Esophagus squamous epithelium (tissue), 5 donors: ENCODE measurements at places on chromosomes 2 and 18.

DNA sequence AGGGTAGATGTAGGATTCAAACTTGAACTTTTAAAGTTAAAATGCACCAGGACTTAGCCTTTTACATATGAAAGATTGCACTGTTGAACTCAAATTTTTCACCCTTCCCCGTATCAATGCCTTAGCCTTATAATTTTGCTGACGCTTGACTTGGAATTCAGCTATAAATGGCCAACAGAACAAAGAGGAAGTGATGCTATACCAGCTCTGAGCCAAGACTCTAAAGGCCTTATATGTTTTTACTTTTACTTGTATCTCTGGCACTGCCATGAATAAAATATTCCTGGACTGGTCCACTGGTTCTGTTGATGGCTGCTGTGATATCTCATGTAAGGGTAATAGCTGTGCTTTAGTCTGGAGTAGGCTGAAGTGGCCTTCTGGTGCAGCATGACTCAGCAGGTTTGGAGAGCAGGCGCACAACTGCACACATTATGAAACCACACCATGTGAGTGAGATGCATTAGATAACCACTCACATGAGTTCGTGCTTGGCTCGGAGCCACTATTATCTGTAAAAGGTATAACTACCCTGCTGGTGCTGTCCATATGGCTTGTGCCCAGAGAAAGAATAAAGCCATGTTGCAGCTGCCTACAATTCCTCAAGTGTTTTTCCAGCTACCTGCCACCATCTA is 8.4 kb upstream of the IER3IP1 start:
- DNase-seq: no peak

- DNase-seq: no peak
Measured at GRCh38 chr2:50514901-50515300, 517.0 kb downstream of the NRXN1 start.

DNA sequence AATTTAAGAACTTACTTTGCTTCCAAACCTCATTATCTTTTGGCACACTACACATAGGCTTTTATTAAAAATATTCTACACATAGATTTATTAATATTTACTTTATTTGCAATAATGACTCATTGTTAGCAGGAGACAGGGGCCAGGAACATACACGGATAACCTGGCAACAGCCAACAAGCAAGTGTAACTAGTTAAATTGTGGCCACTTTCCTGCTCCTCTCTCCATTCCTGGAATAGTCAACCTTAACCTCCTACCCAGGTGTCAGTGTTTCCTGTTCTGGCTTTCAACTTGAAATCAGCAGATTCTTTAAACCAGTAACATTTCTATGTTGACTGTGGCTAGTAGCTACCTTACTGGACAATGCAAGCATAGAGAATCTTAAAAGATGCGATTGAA is 26.5 kb downstream of the ACVR1 start:
- no peak for DNase-seq

DNA sequence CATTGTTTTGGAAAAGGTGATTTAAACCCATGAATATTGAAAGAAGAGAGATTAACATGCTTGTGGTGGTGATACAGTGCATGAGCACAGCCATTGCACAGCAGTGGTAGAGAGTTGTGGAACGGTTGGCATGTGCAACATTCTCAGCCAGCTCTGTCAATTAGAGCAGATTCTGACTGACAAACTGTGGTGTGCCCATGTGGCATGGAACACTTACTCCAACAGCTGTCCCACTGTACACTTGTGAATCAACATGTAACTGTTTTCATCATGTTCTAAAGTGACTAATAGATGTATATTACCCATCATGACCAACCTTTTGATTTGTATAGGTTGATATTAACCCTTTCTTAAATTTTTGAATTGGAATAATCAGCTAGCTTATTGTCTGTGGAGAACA is 55.6 kb downstream of the PKP4 start:
- no peak for DNase-seq

DNA sequence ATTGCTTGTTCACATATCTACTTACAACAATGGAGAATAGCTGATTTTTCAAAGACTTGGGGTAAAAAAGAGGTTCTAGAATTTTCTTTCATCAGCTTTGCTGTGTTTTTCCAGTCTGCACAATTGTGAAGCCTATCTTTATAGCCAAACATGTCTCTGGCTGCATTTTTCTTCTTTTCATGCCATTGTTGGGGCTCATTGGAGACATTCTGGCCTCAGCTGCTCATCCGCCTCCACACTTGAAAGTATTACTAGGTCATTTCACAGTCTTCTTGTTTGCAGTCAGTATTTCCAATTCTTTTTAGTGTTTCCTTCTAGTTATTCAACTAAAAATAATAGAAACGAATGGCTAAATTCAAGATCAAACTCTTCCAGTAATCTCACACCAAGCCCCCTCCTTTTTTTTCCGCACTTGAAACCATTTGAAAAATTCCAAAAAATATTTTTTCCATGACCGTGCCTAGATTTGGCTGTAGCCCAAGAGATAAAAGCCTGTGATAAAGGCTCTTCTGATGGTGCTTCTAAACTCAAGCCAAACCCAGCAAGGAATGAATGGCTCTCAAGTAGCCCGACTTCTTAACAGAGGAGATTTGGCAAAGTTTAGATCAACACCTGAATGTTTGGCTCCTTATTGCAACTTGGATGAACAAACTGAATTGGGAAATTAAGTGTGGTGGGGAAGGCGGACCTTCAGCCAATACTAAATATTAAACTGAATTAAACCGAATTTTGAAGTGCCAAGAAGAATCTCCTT is 103.4 kb downstream of the NRP2 start:
- DNase-seq: no peak

DNA sequence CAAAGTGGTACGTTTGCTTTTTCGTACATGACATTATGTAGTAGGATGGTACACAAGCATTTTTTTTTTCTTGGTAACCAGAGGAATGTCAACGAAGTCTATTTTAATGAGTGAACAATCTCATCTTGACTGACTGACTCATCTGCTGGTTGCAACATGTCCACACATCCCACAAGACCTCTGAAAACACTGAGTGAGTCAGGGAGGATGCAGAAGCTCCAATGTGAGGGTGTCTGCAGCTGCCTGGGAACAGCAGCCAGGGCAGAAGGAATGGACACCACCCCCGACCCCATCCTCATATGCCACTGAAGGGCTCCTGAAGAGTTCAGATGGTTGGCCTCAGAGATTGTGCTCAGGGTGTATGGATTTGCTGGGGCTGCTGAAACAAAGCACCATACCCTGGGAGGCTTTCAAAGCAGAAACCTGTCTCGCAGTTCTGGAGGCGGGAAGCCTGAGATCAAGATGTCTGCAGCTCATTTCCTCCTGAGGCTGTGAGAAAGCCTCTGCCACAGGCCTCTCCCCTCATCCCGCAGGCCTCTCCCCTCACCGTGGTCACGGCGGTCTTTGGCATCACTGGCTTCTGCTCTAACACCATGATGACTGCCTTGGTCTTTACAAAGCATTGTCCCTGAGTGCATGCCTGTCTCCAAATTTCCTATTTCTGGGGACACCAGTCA is 124.6 kb downstream of the LRATD1 start:
- no peak for DNase-seq

DNA sequence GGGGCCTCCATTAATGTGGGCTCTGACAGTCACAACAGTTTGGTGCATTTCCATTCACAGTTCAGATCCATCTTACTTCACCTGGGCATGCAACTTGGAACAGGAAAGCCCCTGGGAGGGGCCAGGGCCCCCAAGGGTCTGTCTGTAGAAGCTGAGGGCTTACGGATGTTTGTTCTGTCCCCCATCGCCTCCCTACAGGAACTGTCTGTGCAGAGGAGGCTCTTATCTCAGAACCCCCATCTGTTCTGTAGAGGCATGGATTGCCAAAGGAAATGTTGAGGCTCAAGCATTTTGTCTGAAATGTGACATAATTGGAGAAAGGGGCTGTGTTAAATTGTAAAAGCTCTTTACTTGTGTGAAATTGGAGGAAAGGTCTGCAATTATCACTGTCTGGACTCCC is 334.3 kb downstream of the CLIP4 start:
- no peak for DNase-seq

DNA sequence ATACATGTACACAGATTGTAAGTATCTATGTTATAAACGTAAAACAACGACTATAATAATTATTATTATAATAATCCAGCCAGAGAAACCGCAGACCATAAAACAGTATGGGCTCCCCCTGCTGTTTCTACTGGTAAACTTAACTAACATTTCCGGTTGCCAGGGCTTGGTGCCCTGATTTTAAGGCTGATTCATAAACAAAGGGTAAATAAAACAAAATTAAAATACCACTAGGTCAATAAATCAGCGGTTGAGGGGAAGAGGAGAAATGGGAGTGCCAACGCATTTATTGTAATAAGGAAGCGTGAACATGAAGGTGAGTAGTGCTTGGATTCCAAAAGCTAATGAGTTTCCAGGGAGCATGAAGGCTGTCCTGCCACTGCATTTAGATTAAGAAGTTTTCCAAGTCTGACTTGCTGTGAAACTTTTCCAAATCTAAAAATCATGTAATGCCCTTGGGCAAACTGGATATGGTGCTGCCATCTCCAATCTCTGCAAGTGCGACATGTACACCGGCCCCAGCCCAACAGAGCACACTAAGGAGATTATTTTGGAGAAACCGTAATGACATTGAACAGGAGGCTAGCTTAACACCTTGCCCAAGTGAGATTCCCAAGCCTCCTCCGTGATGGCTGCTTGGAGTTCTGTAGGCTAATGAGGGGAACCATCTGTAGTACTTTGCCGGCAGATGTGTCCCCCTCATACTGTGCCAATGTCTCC is 50.7 kb upstream of the HNRNPA3 start:
- no peak for DNase-seq

DNA sequence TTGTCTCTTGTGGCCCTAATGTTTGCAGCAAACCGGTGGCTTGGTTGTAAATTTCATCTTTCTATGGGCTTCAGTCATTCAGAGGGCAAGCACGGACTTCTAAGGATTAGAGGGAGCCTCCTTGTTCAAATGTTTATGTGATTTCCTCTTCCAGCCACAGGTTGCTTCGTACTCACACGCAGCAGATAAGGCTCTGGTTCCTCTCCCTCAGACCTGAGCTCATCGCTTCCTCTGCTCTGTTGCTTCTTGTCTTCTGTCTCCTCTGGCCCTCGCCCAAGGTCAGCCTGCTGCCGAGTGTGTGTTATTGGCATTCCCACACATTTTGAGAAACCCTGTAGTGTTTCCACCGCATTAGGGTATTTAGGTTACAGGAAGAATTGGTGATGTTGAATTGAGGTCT is 44.0 kb downstream of the MYL12B start:
- DNase-seq: no peak

- no peak for DNase-seq
Measured at GRCh38 chr18:46097431-46097800, 680 bp downstream of the ATP5F1A start.
